ENCODE measurements at places on chromosomes 7 and 10.
A peak's percentile ranks its signal among the peaks of the same experiment; 100 is the strongest.

GRCh38 chr7:102426268-102427018 is 6.9 kb upstream of the ORAI2 start:
- DNase-seq = no peak

- no peak for DNase-seq
These were observed 14.1 kb downstream of the CXCL12 start for GRCh38 chr10:44370731-44371248.

DNA sequence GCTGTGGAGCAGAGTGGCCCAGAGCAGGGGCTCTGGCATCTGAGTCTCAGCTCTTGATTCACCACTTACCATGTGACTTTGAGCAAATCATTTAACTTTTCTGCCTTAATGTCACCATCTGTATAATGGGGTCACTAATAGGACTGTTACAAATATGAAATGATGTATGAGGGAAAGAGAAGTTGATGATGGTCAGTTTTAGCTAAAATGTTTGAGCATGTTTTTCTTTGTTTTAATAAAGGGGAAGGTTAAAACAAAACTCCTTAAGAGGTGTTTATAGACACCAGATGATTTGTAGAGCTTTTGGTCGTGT is 81.0 kb downstream of the CCNY start:
- DNase-seq = no peak

DNA sequence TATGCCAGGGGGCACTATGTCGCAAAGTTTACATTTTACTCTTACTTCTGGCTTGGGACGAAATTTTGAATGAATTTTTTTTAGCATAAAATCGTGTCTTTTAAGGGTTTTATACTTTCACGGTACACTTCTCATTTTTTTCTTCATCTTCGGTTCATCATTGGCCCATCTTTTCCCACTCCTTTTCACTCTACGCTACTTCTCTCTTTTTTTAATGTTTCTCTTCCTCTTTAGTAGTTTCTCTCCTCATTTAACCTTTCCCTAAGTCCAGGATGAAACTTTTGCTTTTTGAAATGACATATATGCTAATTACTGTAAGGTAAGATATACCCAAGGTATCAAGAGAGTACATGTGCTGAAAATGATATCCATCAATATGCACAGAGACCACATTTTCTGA is 39.5 kb downstream of the C7orf33 start:
- no peak for DNase-seq

DNA sequence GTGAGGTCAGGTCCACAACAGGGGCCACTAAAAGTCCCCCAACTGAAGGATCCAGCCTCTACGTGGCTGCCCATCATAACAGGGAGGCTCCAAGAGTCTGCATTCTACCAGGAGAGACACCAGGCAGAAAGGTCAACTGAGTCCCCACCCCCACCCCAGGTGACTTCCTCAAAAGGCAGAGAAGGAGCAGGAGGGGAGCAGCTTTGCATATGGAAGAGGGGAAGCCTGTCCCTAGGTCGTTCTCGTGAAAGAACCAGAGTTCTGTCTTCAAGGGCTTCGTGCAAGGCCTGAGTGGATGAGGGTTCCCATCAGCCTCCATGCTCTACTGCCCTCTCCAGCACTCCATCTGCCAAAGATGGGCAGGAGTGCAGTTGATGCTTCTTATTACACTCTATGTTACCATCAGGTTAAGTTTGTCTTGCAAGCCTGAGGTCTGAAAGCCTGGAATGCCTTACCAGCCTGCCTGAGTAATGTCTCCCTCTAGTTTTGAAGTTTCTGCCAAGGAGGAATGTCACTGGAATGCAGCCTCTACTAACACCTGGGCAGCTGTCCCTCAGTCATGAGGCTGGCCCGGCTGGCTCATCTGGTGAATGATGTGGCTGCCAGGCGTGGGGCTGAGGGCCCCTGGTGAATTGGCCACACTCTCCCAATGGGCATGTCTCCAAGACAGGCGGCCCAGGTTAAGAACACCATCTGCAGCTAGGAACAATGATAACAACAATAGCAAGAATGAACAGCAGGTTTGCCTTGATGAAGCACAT is 54.3 kb upstream of the SMNDC1 start:
- no peak for DNase-seq

GRCh38 chr7:27930910-27931476 is 191.0 kb downstream of the TAX1BP1 start:
- DNase-seq = no peak

DNA sequence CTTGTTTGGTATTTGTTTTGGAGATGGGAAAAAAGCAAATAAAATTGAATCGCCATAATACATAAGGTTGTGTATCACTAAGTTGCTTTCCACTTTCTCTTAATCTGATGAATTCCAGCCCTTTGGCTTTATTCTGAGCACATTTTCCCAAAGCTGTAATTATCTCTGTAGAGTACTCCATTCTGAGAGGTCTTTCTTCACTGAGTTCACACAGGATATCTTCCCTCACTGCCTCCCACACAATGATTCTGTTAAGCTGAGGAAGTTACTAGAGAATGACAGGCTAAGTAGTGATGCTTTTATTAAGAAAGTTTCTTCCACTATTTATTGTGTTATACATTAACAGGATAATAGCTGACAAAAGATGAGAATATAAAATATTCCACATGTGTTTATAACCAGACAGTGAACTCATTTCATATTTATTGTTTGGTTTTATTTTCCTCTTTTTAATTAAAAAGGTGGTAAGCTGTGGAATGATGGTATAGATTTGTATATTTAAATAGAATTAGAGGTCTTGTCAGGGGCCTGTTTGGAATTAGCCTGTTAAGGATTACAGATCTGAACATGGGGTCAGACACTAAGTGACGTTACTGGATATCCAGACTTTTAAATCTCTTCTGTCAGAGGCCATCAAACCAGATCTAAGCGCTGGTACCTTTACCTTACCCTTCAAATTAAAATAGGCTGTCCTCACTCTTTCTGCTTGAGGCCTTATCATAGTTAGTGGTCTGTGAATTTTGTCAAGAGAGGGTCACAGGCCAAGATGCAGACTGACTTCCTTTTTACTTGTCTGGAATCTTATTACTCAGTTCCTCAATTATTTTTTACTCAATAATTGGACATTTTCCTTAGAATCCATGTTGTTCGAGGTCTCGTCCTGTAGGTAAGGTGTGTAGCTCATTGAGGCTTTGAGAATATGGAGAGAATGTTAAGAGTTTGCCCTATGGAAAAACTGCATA is 8.4 kb downstream of the PLXDC2 start:
- DNase-seq = no peak

DNA sequence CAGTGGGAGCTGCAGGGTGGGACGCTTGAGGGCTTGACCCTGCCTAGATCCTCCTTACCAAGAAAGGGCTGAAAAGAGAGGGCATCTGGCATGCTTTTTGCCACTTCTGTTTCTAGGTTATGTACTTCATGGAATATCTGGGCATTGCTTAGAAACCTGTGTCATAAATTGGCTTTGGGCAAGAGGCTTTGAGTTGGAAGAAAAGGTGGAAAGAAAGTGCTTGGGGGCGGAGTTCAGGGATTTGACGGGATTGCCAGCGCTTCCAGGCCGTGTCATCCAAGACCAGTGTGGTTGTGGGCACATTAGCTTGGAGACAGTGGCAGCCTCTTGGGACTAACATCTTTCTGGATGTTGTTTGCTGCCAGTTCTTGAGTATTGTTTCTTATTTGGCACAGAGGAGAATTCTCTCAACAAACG is 825 bp downstream of the ZNF862 start:
- no peak for DNase-seq

- DNase-seq = peak; percentile 69
These were observed 85.3 kb downstream of the VOPP1 start for GRCh38 chr7:55486991-55487390.

DNA sequence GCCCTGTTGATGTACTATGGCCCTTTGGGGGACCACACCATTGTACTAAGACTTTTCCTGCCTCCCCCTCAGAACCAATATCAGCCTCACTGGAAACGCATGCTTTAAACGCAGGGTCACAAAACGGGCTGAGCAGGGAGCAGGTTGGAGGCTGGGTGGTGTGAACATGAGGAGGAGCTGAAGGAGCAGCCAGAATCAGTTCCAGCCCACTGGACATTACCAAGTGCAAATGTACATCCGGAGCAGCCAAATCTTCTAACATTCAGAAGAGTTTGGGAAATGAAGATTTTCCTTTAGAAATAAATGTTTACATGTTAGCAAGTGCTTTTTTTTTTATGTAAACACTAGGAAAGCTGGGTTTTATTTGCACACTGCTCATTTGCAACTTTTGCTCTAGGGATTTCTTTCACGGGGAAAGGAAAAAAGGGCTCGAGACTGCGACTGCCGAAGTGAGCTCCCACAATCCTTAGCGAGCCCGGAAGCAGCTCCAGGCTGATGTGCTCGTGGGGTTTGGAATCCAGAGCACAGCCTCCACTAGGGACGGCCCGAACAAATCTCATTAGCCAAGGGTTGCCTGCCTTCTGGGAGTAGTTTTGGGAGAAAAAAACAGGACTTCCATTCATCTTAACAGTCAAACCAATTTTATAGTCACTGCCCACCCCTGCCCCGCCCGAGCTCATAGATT is 108.0 kb upstream of the YAE1 start:
- DNase-seq = no peak

- DNase-seq = no peak
These were observed 218.4 kb downstream of the GLRX3 start for GRCh38 chr10:130354573-130354954.

GRCh38 chr7:35482231-35482630 is 212.7 kb downstream of the HERPUD2 start:
- no peak for DNase-seq

GRCh38 chr10:110511734-110512449 is 14.2 kb downstream of the DUSP5 start:
- DNase-seq = no peak

DNA sequence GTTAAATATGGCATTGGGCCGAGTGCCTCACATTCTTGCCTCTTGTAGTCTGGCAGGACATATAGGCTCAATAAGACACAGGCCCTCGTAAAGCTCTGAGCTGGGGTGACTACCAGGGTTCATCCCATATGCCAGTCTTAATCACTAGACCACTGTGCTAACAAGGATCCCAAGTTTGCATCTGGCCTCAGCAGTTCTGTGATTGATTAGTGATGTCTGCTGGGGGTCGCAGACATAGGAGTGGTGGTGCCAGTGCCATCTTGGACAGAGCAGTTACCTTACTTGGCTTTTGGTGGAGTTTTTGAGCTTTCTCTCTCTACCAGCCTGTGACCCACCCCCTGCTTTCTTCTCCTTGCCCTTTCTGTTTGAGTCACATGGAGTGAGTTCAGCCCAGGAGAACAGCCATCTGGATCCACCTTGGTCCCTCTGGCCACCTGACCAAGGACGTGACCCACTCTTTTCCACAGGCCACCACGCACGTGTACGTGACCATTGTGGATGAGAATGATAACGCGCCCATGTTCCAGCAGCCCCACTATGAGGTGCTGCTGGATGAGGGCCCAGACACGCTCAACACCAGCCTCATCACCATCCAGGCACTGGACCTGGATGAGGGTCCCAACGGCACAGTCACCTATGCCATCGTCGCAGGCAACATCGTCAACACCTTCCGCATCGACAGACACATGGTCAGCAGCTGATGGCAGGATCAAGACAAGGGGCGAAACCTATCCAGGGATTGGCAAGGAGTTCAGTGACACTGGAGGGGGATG is 4.1 kb upstream of the VSIR start:
- no peak for DNase-seq

GRCh38 chr7:139916717-139917395 is 87.8 kb downstream of the TBXAS1 start:
- DNase-seq = no peak

DNA sequence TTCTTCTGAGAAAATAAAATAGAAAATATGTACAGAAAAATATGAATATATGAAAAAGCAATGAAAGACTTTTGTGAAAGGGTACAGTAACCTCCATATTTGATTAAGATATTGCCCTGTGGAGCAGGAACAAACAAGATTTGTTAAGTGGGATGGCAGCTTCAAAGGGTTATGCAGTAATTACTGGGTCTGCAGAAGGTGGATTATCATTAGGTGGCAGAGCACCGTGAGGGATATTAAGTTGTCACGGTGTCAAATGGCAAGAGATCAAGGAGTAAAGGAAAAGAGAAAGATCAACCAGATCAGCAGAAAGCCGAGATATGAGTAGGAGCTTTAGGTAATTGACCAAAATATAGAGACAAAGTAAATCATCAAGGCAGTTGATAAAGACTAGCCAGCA is 44.1 kb downstream of the DGKB start:
- DNase-seq = no peak

- no peak for DNase-seq
These were observed 261.3 kb downstream of the TCERG1L start for GRCh38 chr10:131050162-131050766.

- no peak for DNase-seq
These were observed 32.9 kb upstream of the LYZL1 start for GRCh38 chr10:29256019-29256418.

DNA sequence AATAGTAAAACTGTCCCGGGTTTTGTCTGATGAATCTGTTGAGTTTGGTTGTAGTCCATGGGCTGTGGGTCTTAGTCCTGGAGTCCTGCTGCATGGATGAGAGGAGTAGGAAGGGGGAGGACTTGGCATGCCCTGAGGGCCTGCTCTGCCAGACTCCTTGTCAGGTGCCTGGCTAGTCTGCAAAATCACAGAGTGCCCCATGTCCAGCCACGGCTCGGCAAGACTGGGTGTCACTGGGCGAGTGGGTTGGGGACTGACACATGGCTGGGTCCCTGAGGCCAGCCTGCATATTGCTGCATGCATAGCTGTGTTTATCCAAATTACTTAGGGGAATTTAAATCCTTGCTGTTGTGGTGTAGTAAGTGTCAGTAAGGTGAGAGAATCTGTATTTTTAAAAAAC is 9.7 kb downstream of the MINDY4 start:
- no peak for DNase-seq

DNA sequence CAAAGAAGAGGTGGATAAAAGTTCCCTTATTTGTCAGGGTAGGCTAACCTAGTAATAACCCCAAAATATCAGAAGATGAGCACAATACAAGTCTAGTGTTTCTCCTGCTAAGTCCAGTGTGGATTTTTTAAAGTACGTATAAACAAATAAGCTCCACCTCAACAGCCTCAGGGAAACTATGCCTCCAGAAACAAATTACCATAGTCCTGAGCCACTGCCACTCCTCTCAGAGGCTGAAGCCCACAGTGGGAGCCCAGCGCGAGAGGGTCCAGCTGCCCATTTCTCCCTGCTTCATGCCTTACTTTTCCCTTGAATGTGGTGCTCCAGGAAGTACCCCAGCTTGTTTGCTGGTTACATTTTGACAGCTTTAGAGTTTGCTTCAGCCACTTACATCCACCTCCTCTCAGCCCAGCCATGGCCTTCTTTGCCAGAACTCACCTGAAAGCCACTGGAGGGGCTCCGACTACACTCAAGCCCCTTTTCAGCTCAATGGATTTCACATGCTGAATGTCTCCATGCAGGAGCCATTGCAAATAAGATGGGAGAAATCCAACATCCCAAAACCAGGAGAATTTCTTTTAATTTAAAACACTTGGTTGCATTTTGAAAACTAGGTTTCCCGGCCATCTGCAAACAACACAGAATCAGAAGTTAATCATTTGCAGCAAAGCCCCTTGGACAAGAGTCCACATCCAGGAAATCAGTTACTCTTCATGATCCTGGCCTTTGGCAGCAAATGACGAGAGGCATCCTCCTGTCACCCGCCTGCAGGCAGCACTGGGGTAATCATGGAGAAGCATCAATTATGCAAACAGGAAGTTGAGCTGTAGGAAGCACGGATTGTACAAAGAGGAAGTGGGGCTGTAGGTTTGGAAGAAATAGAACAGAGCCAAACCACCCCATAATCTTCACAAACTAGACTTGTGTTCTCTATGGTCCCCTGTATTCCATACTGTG is 138.1 kb downstream of the HERPUD2 start:
- no peak for DNase-seq

- DNase-seq = no peak
These were observed 126.1 kb upstream of the KCNMA1 start for GRCh38 chr10:77763453-77764430.

Measured in GM04504 (cell line).